ENCODE measurements at places on chromosomes 7 and 10.

GRCh38 chr10:17229967-17230682 lies 2.1 kb downstream of the VIM start:
- peak; percentile 96 for DNase-seq

GRCh38 chr7:54992871-54993475 lies 25.8 kb upstream of the EGFR start:
- DNase-seq = no peak

GRCh38 chr7:128909625-128910568 lies 612 bp downstream of the KCP start:
- no peak for DNase-seq

DNA sequence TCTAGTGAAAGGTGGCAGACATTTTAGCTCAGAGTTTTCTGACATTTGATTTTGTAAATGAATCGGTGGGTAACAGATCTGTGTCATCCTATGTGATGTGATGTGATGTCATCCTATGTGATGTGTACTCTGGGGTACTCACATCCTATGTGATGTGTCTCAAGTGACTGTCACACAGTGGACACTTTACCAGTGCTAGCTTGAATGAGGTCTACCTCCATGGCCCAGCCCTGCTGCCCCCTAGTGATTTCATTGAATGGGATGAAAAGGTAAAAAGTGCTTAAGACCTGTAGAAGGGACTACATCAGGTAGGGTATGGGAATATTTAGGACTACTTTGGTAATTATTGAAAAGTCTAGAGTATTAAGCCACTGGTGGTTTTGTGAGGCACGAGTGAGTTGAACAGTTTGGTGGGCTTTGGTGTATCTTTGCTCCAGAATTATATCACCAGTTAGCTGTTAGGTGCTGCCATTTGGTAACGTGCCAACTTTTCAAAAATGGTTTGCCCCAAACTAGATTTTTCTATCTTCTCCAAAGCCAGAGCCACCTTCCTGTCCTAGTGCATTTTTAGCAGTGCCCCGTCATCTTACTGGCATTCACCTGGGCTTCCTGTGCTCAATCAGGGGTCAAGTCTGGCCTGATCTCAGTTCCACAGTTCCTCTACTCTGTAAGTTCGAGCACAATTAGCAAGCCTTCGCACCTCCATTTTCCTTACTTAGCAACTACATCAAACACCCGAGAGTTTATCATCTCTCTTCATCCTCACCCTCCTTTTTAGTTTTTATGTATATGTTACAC lies 9.7 kb downstream of the EIF4H start:
- peak; percentile 54 for DNase-seq

DNA sequence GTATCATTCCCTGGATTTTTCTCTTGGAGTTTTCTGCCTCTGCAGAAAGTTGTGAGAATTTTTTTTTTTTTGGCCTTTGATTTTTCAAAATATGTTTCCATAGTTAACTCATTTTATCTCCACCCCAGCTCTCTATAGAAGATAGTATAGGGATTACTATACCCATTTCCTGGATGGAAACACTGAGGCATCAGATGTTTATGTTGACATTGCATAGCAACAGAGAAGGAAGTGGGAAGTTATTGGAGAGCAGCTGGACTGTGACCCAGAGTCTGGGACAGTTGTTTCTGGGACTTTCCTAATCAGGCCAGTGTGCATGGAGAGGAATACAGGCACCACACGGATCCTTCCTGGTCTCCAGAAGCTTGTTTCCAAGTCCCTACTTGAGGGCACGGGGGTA lies 158.0 kb downstream of the CDH23 start:
- DNase-seq = no peak

DNA sequence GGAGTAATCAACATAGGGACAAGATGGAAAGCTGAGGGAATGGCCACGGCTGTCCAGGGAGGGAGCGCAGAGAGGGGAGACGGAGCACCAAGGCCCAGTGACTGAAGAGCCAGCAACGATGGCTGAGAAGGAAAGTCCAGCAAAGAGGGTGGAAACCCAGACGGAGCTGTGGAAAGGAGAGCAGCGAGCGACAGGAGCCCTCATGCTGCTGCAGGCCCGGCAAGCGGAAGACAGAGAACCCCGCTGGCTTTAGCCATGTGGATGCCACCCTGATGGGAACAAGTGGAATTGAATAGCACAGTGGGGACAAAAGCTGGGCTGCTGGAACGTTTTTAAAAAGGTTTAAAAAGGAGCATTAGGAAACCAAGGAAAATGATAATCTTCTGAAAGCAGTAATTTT lies 82.9 kb upstream of the DDC start:
- no peak for DNase-seq

GRCh38 chr10:13820119-13820963 lies 233.6 kb downstream of the PRPF18 start:
- DNase-seq = no peak

DNA sequence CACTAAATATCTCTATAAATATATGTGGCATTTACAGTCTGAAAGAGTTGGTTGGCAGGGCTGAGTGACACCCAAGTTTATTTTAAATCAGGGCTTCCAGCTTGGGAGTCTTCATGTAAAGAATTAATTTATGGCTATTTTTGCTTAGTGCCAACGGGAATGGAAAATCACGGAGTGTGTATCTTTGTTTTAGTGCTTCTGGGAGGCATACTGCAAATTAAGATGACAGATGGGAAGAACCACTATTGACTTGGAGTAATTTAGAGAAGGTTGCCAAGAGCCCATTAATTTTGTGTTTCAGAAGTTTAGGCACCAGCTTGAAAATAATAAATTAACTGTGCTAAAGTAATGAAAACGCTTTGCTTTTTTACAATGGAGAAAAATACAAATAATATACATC lies 135.2 kb downstream of the GPR37 start:
- no peak for DNase-seq

- no peak for DNase-seq
Observed at GRCh38 chr10:79377557-79378382, 30.5 kb downstream of the PPIF start.

GRCh38 chr10:132110111-132110521 lies 44.4 kb downstream of the JAKMIP3 start:
- DNase-seq = no peak

DNA sequence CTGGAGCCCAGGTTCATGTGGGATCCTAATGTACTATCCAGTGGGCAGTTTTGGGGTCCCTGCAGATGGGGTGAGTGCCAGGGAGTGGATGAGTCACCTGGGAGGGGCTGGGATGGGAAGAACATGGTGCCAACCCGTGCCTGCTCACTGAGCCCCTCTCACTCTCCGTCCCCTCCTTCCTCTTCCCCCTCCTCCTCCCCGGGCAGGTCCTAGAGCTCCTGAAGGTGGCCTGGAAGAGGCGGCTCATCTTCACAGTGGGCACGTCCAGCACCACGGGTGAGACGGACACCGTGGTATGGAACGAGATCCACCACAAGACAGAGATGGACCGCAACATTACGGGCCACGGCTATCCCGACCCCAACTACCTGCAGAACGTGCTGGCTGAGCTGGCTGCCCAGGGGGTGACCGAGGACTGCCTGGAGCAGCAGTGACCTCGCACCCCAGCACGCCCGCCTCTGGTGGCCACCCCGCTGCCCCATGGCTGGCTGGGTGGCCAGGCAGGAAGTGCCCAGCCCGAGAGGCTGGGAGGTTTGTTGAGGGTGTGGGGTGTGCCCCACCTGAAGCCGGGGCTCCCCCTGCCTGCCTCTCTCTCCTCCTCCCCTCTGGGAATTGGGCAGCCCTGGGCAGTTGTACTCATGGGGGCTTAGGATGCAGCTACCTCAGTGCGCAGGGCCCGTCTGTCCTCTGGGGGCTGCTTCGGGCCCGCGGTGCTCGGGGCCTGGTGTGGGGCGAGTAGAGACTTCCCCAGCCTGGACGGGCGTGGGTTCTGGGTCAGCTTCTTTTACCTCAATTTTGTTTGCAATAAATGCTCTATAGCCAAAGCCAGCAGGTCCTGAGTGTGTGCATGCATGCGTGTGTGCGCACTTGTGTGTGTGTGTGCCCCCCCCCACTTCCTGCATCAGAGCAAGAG lies 4.9 kb upstream of the UPK3B start:
- DNase-seq = no peak

- peak; percentile 9 for DNase-seq
Observed at GRCh38 chr7:112414855-112415490, 35.3 kb upstream of the IFRD1 start.

DNA sequence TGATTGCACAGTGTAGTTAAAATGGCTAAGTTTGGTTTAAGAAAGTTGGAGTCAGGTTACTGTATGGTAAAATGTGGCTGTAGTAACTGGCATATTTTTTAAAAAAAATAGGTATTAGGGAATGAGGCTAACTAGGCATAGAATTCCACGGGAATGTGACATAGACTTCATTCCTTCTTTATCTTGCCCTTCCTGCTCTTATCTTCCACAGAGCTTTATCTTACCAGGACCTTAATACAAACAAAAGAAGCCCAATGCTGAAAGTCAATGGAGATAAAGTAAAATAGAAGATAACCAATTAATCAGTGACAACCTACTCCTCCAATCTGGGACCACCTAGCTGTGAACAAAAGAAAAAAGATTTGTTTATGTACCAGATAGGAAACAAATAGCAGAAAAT lies 58.1 kb downstream of the TET1 start:
- DNase-seq = no peak

GRCh38 chr10:133308421-133309099 lies at the start of the genes TUBGCP2 and ZNF511:
TSS of gene TUBGCP2 (minus strand) at chr10:133308872. CDS start at chr10:133302941, 5,931 bp downstream.
TSS of gene ZNF511 (plus strand) at chr10:133308914. CDS start at chr10:133308944, 30 bp downstream.
- peak; percentile 85 for DNase-seq

GRCh38 chr7:45968312-45968711 lies 47.2 kb upstream of the IGFBP3 start:
- no peak for DNase-seq

DNA sequence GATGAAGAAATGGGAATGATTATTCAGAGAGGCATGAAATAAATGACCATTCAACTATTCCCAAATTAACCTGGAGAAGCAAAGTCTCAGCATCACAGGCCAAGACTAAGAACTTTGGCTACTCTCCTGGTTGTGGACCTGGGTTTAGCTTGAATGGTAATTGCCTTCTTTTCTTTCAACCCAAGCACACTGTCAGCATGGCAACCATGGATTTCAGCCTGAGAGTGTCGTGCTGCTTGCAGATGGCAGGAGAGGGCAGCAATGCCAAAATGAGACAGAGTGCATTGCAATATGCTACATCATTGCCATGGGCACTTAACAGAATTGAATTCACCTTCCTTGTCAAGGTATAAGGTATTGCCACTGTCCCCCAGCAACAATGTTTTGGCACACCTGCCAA lies 767.2 kb downstream of the REEP3 start:
- DNase-seq = no peak

- no peak for DNase-seq
Observed at GRCh38 chr7:44398953-44399574, 73.7 kb upstream of the CAMK2B start.

- no peak for DNase-seq
Observed at GRCh38 chr10:49141541-49142332, 7.9 kb upstream of the FAM170B start.

GRCh38 chr7:51354897-51355296 lies 38.3 kb upstream of the COBL start:
- DNase-seq = no peak

GRCh38 chr7:20012100-20012499 lies 205.1 kb downstream of the MACC1 start:
- no peak for DNase-seq

- DNase-seq = no peak
Observed at GRCh38 chr10:122663516-122664130, 36.0 kb downstream of the C10orf120 start.

GRCh38 chr7:70788276-70788675 lies 343.7 kb upstream of the GALNT17 start:
- DNase-seq = peak; percentile 82

GRCh38 chr10:127157506-127158200 lies 38.7 kb downstream of the INSYN2A start:
- no peak for DNase-seq

- DNase-seq = no peak
Observed at GRCh38 chr7:1358376-1359050, 100.8 kb downstream of the MICALL2 start.

GRCh38 chr10:122665946-122666345 lies 33.7 kb downstream of the C10orf120 start:
- DNase-seq = no peak

- DNase-seq = no peak
Observed at GRCh38 chr7:953547-954327, 743 bp downstream of the ADAP1 start.

DNA sequence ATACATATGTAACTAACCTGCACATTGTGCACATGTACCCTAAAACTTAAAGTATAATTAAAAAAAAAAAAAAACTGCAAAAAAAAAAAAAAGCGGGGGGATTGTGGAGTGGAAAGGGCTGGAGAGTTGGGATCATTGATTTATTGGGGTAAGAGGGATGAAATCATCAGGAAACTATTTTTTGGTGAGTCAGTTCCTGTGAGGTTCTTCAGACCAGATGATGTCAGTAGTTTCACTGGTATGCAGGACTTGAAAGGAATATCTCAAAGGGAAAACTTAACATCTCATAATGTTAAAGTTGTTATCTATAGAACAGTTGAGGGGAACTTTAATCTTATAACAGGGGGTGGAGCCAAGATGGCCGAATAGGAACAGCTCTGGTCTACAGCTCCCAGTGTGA lies 32.6 kb upstream of the TECTB start:
- no peak for DNase-seq

GRCh38 chr7:94374231-94374630 lies 20.5 kb upstream of the COL1A2 start:
- no peak for DNase-seq

DNA sequence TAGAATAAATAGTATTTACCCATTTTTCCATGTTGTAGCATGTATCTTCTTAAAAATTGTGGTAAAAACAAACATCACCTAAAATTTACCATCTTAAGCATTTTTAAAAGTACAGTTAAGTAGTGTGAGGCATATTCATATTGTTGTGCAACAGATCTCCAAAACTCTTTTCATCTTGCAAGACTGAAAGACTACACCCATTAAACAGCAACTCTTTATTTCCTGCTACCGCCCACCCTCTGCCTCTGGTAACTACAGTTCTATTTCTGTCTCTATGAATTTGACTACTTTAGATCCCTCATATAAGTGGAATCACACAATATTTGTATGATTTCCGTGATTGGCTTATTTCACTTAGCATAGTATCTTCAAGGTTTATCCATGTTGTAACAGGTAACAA lies 40.0 kb upstream of the AGBL3 start:
- no peak for DNase-seq

GRCh38 chr10:44437840-44438511 lies 53.1 kb upstream of the CXCL12 start:
- DNase-seq = no peak

DNA sequence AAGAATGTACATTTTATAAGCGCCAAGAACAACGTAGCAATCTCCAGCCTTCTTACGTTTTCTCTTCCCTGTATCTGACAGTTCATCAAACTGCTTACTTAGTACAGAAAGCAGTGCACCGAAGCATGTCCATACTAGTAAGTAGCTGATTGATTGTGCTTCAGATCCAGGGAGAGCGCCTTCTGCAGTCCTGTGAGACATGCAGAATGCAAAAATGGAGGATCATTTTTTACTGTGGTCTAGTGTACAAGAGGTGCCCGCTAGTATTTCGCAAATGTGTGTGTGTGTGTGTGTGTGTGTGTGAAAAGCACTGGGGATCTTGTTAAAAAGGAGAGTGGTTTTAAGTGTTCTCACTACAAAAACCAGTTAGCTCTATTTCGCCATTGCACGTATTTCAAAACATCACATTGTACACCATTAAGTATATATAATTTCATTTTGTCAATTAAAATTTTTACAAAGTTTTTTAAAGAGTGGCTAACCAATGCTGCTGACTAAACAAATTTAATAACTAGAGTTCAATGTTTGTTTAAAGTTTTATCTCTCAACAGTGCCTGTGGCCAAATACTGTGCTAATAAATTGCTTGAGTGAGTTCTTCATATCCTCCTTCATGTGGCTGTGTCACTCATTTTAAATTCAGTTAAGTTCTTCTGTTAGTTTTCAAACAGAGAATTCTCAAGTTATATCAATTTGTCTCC lies 99.6 kb downstream of the ZMYND11 start:
- DNase-seq = no peak
